D341Med (cell line): ENCODE measurements at places on chromosomes 4 and X.
A peak's percentile ranks its signal among the peaks of the same experiment; 100 is the strongest.

DNA sequence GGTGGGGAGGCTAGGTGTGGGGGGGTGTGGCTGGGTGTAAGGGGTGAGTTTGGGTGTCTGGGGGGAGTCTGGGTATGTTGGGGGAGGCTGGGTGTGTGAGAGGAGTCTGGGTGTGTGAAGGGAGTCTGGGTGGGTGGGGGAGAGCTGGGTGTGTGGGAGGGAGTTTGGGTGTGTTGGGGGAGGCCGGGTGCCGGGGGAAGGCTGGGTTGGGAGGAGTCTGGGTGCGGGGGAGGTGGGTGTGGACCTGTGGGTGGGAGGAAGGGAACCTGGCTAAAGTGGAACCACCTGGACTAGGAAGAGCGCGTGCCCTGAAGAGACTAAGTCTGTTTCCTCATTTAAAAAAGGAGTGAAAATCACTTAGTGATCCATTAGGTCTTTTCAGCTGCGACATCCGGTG, 18.3 kb downstream of the SPON2 start:
- DNase-seq = no peak

DNA sequence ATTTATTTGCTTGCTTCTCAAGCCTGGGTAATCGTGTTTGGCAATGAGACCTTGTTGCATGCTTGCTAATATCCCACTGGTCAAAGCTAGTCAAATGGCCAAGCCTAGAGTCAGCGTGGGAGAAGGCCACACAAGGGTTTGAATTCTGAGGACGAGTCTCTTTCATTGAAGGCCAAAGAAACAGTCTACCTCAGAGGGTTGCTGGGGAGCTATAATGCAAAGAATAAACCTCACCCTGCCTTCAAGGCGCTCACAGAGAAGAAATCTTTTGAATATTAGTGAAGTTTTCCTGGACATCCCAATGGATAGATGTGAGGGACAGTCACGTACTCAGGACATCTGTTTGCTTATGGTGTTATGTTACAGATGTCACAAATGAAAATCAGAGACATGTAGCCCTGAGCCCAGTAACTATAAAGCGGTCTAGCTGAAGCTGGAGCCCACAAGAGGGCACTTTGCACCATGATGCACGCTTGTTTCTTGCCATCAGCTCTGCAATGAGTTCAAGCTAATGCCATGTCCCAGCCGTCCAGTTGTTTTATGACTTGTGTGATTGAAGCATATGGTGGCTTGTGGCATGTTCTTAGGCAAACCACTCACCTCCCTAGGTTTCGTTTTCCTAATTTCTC, 1.1 kb upstream of the TLR3 start:
- peak; percentile 44 for DNase-seq

DNA sequence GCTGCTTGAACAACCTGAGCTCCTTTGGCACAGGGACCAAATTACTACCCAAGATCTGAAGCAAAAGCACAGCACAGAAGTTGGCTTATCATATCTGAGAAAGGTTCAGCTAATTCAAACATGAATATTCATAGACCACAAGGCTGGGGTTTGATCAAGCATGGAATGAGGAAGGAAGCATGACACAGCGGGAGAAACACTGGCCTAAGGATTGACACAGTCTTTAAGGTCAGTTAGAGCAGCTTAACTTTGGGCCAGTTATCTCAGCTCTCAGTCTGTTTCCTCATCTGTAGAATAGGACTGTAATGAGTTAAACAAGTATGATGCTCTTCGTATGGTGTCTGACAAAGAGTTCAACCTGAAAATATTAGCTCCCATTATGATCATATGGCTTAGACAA, 88.5 kb upstream of the CBR4 start:
- DNase-seq = no peak

DNA sequence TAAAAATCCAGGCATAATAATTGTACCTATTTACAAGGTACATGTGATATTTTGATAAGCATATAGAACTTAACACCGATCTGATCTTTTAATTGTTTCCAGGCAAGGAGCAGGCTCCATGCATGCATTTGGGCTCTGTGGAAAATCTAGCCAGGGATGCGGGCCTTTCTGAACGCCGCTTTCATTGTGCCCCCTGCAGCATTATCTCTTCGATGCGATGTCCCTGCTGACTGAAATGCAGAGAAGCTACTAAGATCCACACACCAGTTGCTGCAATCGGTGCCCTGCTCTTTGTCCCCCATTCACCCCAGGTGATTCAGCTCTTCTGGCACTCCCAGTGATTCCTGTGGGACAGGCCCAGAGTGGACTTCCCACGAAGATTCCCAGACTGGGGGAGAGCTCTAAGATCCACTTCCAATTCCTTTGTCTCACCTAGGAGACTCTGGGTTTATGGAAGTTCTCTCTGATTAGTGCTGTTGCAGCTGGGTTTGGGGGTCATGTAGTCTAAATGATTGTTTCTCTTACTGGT, 254.3 kb upstream of the AGA start:
- DNase-seq = no peak

- no peak for DNase-seq
Measured at GRCh38 chr4:186954509-186954908, 230.9 kb upstream of the FAT1 start.

DNA sequence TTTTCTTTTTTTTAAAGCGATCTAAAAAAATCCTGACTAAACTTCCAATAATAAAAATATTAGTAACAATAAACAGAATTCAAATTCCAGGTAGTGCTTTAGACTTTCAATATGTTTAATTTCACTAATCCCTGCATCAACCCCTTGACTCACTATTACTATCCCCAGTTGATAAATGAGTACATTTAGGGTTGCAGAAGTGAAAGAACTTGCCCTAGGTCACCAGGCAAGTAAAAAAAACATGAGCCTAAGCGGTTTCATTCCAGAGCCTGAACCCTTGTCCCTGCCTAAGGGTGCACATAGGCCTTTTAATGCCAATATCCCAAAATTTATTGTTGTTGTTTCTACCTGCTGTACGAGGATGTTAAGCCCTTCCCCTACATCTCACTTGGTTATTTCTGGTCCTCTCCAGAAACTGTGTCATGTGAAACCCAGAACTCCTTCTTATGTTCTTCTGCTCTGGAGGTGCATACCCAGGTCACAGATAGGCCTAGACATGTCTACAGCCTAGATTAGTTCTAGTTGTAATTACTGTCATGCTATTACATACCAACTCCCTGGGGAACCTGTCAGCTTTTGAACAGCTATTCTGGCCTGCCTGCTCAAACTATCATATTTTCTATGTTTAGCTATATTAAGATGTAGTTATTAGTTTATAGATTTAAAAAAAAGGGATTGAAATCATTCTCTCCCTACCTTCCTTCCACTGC, 244.5 kb upstream of the PITX2 start:
- DNase-seq = no peak

- DNase-seq = no peak
Measured at GRCh38 chr4:151403656-151404055, 5.3 kb upstream of the FHIP1A start.

DNA sequence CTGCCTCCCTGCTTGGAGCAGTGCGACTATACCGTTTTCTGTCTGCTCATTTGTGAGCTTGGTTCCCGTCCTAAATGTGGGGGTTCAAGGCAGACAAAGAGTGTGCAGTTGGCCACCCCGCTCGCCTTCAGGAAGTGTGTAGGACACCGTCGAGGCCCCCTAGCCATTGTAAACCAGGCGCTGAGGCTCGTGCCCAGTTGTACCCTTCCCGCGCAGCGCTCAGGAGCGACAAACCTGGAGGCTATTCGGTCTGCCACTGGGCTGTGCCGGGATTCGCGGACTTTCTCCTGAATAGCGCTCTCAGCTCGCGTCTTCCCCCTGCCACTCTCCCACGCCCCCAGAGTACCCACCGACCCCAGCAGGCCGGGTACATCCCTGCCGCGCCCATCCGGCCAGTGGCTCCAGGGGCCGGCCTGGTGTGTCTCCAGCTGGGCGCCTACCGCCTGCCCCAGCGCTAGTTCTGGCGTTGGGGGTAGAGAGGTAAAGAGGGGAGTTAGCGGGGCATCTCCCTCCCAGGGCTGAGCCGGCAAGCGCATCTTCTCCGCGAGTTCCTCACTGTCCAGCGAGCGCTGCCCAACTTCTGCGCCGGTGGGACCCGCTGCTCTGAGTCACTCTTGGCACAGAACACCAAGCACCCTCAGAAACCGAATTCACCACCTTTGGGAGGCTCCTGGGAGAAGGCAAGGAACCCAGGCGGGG, 880 bp upstream of the LONRF3 start:
- DNase-seq = no peak

GRCh38 chr4:152185786-152186550, 349.9 kb downstream of the FBXW7 start:
- no peak for DNase-seq

DNA sequence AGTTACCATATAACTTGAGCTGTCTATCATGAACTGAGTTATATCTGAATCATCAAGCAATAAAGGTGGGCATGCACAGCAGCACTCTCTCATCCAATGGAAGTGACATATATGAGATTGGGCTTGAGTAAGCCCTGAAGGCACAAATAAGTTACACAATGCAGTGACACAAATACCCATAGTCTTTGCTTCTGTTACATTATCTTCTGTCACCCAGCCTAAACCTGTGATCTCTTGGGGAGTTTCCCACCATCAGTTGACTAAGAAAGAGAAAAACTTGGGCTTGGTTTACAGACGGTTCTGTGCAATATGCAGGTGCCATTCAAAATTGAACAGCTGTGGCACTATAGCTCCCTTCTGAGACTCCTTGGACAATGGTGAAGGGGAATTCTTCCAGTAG, 138.8 kb upstream of the IL15 start:
- DNase-seq = no peak

DNA sequence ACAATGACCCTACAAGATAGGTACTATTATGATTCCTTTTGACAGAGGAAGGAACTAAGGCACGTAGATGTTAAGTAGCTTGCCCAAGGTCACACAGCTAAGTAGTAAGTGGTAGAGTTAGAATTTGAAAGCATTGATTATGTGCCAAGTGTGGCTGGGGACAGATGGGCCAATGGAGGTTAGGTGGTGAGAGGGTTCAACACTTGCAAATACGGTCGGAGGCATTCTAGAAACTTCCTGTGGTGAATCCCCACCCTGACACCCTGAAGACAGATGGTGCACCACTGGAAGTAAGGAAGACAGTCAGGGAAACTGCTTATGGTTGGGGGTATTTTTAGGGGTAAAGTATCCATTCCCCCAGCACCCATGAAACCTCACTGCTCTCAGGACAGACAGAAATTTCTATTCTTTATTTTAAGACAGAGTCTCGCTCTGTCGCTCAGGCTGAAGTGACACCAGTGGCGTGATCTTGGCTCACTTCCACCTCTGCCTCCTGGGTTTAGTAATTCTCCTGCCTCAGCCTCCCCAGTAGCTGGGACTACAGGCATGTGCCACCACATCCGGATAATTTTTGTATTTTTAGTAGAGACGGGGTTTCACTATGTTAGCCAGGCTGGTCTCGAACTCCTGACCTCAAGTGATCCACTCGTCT, 142.5 kb downstream of the RASL11B start:
- DNase-seq = no peak

DNA sequence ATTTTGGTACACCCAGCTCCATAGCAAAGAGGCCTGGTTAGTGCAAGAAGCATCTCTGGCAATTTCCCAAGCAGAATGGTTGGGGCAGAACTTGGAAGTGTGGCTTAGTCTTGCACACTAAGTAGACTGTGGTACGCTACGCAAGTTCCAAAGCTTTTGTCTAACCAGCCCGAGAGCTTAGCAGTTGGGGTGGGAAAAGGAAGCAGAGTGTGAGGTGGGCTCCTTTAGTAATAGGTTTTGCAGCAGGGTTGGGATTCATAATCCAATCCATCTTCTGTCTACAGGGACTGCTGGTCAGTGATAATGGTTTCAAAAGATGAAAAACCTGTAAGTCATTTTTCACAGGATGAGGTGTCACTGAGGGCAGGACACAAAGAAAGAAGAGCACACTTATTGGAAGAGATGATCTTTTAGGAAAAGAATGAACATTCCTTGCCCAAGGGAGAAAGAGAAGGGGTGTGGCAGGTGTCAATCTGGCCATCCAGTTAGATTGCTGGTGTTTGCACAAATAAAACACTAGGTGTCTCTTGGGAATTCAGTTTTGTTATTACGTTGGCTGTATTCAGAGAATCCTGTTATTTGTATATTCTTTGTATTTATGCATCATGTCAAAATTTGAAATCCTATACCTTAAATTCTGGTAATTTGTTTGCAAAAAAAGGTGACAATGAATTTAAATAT, 244.3 kb downstream of the GPAT3 start:
- DNase-seq = no peak

DNA sequence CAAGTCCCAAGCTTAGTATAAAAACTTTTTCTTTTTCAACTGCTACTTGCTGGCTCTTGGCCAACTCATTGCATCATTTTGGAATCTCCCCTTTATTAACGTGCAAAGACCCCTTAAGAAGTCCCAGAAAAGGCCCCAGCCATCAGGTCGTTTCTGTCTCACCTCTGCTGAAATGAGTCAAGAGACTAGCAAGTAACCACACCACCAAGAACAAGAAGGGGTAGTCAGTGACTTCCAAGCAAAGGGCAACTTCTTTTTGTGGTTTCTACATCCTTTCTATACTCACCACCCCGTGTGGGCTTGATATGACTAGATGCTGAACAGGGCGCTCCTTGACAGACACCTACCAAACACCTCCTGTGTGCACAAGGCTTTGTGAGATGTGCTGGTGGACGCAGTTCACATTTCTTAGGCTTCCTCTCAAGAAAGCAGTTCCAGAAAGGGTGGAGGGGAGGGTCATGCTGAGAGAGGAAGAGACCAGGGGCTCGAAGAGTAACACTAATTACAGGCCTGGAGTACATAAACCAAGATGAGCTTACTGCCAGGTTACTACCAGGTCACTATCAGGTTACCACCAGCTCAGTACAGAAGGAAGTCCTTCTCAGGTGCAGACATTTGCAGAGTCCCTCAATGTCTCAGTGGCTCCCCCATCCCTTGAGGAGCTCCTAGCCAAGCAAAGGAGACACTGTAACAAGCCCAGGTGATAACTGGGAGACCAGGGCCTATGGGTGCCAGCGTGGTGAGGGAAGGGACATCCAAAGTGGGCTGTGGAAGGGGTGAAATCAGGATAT, 19.3 kb downstream of the JAKMIP1 start:
- no peak for DNase-seq

DNA sequence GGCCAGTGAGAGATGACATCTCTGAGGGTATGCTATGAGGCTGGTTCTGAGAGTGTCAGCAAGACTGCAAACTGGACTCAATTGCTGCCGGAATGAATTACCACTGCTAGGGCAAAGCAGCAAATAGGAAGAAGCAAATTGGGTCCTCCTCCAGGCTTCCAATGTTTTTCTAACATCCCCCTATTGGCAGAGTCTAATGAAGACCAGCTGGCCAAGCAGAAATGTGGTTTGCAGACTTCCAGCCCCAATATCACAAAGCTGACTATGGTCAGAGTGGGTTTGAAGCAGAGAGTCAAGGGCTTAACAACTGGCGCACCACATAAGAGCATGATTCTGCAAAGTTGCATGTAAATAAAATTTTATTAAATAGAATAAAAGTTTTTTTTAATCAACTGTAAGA, 225.4 kb upstream of the GLRA2 start:
- no peak for DNase-seq

DNA sequence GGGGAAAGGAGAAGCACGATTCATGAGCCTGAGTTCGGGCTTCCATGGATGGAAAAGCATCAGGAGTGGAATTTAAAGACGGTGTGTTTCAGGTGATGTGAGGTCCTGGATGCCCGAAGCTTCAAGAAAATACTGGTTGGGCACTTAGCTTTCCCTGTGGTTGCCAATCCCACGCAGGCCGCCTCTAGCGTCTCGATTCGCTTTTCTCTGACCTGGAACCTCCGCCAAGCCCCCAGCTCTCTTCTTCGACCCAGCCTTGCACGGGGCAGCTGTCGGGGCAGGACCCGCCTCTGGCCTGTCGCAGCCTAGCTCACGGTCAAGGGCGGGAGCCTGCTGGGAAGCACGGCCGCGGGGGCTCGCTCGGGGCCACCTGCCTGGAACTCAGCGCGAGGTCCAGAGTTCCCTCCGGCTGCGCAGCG, 308 bp upstream of the TLR2 start:
- DNase-seq = no peak
